ENCODE measurements at places on chromosomes 2 and 18. TPM values are rescaled to one million over a fixed set of nuclear protein-coding genes. Genes with fewer than 3 reads are reported as not detected.

The ZNF516 gene
- 9.9 TPM for total RNA-seq

DNA sequence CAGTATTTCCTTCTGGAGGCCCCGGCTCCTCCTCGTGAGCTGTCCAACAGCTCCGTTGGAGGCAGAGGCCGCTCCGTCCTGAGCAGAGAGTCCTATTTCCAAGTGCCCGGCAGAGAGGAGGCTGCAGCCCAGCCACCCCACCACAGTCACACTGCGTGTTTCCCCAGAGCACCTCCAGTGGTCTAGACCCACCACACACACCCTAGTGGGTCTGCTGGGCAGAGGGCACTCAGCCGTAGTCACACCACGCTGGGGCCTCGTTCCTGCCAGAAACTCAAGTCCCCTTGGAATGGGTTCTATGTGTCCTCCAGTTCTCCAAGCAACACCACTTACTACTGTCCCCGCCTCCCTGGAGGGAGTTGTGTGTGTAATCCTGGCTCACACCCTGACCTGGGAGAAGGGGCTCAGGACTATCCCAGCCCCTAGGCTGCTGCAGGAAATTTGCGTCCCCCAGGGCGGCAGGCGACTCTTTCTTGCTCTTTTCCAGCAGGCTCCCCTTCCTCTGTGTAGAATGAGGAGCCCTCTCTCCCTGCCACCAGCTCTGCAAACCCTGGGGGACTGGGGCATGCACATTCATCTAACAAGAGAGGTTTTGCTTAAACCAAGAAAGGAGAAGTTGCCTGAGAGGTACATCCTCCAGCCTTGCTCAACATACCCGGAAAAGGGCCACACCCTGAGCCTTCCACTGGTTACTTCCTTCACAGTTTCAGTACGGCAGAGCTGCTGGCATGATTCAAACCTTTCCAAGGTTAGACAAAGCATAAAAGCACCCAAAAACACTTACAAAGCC, 114.1 kb downstream of the NDUFA10 start:
- peak overlapping the region; percentile 77 for H3K27ac ChIP-seq
- DNase-seq = peak; percentile 56
- peaks cover 16% of the 10 kb centered on the region for H3K4me1 ChIP-seq
- H3K27me3 ChIP-seq = no peaks in the 10 kb centered on the region
- no peaks in the 10 kb centered on the region for H3K36me3 ChIP-seq

- no peaks in the 10 kb centered on the region for H3K36me3 ChIP-seq
- DNase-seq = no peak
- H3K27ac ChIP-seq = no peak overlapping the region
- no peak overlapping the region for H3K4me3 ChIP-seq
- no peaks in the 10 kb centered on the region for H3K4me1 ChIP-seq
Observed at GRCh38 chr2:166665991-166666940, 172.2 kb upstream of the SCN7A start.

DNA sequence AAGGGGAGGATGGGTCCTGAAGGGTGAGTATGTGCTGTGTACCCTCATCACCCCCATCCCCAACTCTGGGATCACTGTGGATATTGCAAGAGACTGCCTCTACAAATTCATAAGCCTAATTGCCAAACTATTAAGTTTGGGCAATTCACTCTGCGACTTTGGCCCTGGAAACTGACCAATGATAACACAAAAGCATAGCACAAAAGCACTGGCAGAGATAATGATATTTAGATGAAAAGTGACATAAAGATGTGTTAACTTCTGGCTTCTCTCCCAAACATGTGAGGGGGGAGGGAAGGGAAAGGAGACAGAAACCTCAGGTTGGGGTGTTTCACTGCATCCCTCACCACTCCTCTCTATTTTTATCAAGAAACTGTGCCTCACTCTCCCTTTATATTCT, 150.3 kb downstream of the SATB2 start:
- no peaks in the 10 kb centered on the region for H3K36me3 ChIP-seq
- H3K4me1 ChIP-seq = no peaks in the 10 kb centered on the region
- H3K27me3 ChIP-seq = peaks cover 4% of the 10 kb centered on the region
- H3K27ac ChIP-seq = no peak overlapping the region
- DNase-seq = no peak
- no peak overlapping the region for H3K4me3 ChIP-seq

- H3K4me1 ChIP-seq = peaks cover 15% of the 10 kb centered on the region
- H3K4me3 ChIP-seq = no peak overlapping the region
- H3K27ac ChIP-seq = no peak overlapping the region
- DNase-seq = no peak
- H3K36me3 ChIP-seq = peaks cover 5% of the 10 kb centered on the region
Observed at GRCh38 chr2:222434204-222434603, 9.9 kb downstream of the SGPP2 start.

DNA sequence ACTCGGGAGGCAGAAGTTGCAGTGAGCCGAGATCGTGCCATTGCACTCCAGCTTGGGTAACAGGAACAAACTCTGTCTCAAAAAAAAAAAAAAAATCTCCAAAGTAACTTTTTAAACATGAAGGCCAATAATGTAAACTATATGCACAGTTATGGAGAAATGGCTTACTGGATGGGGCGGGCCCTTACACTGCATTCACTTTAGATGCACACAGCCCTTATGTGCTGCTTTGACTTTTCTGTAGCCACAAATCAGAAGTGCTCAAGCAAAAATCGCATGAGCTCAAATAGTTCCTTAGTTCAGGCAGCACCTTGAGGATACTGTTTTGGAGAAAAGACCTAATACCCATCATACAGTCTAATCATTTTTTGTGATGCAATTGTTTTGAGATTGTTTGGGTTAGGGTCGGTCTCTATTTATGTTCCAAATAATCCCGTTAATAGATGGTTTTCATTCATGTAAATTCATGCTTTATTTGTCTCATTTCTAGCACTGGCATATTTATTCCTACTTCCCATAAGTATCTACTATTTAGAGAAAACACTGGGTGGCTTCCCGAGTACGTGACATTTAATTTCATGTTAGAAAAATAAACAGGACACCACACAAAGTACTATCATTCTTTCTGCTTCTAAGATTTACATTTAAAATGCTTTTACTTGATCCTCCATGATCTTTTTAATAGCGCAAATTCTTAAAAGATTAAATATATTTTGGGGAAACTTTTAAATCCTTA, 34.7 kb downstream of the RBMS1 start:
- no peak overlapping the region for H3K27ac ChIP-seq
- H3K27me3 ChIP-seq = no peaks in the 10 kb centered on the region
- no peak overlapping the region for H3K4me3 ChIP-seq
- H3K36me3 ChIP-seq = peaks cover 7% of the 10 kb centered on the region
- H3K4me1 ChIP-seq = peaks cover 65% of the 10 kb centered on the region

DNA sequence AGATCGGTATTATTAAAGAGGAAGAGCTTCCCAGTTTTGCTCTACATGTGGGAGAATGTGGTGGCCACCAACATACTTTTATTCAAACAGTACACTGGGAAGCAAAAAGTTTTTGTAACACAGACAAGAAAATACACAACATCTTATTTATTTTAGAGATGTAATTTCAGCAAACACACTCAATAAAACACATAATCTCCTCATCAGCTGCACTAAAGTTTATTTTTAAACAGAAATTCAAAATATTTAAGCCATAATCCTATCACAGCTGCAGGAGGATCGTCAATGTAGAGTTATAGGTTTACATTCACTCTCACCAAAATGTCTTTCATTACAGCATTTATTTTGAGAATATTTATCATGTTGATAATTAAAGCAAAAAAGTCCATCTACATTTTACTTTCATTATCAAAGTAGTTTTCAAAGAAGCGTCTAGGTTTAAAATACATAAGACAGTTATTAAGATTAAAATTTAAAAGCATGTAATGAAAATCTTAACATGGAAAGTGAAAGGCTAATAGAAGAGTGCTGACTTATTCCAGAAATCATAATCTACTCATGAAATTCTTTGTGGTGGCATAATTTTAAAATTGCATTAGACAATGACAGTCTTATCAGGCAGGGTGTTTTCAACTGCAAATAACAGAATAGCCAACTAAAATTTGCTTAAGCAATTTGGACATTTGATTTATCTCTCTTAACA, 61.0 kb downstream of the ANKRD44 start:
- peak overlapping the region; percentile 51 for H3K4me3 ChIP-seq
- no peak for DNase-seq
- H3K36me3 ChIP-seq = peaks cover 22% of the 10 kb centered on the region
- H3K4me1 ChIP-seq = peaks cover 81% of the 10 kb centered on the region
- no peaks in the 10 kb centered on the region for H3K27me3 ChIP-seq

GRCh38 chr2:9790702-9791225, 52.5 kb upstream of the TAF1B start:
- H3K4me3 ChIP-seq = no peak overlapping the region
- no peak for DNase-seq

The EHBP1 gene
- 28.5 TPM for total RNA-seq

The XRCC5 gene
- 536 TPM for total RNA-seq

DNA sequence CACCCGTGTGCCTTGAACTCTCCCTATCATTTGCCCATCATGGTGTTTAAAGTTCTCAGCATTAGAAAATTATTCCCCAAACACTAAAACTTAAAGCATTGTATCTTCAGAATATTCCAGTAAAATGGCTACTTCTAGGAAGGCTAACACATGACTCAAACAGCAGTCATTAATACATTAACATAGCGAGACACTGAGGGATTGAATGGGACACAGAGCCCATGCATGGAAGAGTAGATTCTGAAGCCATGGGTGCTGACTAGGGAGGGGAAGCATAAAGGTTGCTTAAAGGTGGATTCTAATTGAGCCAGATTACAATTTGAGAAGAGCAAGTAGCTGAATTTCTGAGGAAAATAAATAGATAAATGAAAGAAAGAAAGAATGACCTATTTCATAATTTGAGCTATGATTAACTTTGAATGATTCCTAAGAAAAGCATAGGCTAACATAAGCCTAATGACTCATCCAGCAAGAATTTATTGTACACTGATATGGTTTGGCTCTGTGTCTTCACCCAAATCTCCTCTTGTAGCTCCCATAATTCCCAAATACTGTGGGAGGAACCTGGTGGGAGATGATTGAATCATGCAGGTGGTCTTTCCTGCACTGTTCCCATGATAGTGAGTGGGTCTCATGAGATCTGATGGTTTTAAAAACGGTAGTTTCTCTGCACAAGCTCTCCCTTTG, 79.8 kb upstream of the PIK3C3 start:
- no peaks in the 10 kb centered on the region for H3K36me3 ChIP-seq
- peaks cover 6% of the 10 kb centered on the region for H3K27me3 ChIP-seq
- H3K4me1 ChIP-seq = peaks cover 5% of the 10 kb centered on the region
- H3K27ac ChIP-seq = no peak overlapping the region

DNA sequence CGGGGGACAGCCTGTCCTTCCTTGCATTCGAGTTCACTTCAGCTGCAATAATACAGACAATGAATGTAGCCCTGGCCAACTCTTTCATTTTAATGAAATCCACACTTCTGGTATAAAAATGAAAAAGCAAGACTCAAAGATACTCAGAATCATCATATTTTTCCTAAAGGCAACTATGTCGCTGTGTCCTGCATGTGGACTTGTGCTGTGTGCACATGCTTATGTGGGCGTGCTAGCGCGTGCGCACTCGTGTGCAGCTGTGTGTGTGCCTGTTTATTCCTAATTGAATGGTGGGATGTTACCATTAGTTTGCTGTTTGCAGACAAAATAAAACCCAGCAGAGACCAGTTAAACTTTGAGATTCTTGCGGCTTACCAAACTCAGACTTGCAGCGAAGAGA, 49.6 kb downstream of the SMIM21 start:
- no peak overlapping the region for H3K4me3 ChIP-seq
- DNase-seq = no peak
- no peak overlapping the region for H3K27ac ChIP-seq
- H3K27me3 ChIP-seq = peaks cover 9% of the 10 kb centered on the region
- no peaks in the 10 kb centered on the region for H3K36me3 ChIP-seq

DNA sequence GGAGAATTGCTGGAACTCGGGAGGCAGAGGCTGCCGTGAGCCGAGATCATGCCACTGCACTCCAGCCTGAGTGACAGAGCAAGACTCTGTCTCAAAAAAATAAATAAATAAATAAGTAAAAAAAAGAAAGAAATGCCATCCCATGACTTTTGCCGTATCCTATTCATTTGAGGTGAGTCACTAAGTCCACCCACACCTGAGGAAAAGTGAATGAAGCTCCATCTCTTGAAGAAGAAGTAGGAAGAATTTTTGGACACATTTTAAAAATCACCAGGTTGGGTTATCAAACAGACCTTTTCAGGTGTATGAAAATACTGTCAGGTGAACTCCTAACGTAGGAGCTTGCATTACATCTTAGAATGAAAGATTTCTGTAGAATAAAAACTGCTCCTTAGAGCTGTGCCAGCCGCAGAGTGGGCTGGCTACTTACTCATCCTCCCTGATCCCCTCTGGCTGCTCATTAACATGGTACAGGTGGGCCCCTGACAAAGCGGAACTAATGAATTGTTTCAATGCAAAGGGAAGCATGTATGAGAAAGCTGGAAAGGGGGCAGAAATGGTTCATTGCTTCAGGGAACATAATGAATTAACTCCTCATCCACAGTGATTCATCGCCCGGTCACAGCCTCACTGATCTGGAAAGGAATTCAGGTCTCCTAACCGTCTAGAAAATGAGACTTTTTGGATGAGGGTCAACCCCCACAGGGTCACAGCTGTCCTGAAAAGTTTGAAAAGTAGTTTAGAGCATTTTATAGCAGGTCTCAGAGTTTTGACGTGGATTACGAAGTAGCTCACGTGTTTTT, 191.4 kb downstream of the SPP2 start:
- no peaks in the 10 kb centered on the region for H3K36me3 ChIP-seq
- DNase-seq = no peak
- H3K27ac ChIP-seq = no peak overlapping the region
- H3K27me3 ChIP-seq = no peaks in the 10 kb centered on the region
- H3K4me1 ChIP-seq = peaks cover 13% of the 10 kb centered on the region

The CXCR4 gene
- 89.3 TPM for total RNA-seq

GRCh38 chr2:15643791-15644585, 52.3 kb downstream of the DDX1 start:
- DNase-seq = no peak
- H3K27ac ChIP-seq = no peak overlapping the region
- peaks cover 4% of the 10 kb centered on the region for H3K4me1 ChIP-seq
- no peaks in the 10 kb centered on the region for H3K27me3 ChIP-seq
- H3K36me3 ChIP-seq = peaks cover 27% of the 10 kb centered on the region
- no peak overlapping the region for H3K4me3 ChIP-seq

DNA sequence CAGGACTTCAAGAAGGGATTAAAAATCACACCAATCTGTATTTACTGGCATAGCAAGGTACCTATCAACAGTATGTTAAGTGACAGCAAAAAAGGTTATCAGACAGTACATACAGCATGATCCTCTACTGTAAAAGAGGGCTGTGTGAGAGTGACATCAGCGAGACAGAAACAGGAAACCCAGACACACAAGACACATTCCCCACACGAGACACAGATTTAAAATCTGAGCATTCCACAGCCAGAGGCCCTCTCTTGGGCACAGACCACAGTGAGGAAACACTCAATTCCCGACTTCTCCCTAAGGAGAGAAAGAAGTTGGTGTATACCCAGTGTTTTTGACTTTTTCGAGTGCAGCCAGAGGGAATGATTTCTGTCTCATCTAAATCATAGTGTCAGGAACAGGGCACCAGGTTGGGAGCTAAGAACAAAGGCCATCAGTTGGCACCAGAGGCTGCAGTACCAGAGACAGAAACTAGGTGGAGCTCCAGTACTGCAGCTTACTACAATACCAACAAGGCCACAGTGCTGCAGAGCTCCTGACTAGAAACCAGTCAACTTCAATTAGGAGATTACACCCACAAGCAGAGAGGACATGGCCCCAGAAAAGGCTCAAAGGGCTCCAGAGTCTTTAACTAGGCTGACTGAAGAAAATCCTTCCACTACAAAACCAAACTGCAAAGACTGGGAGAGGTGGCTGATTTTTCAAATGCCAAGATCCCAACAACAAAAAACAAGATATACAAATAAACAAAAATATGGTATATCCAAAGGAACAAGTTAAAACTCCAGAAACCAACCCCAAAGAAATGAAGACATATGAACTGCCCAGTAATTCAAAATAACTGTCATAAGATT, 41.0 kb downstream of the UNC50 start:
- H3K4me3 ChIP-seq = no peak overlapping the region
- H3K27ac ChIP-seq = peak overlapping the region; percentile 73
- H3K27me3 ChIP-seq = no peaks in the 10 kb centered on the region
- DNase-seq = peak; percentile 88
